NCI-H1417 (cell line): ENCODE measurements at places on chromosomes 5 and 9.
A peak's percentile ranks its signal among the peaks of the same experiment; 100 is the strongest.

DNA sequence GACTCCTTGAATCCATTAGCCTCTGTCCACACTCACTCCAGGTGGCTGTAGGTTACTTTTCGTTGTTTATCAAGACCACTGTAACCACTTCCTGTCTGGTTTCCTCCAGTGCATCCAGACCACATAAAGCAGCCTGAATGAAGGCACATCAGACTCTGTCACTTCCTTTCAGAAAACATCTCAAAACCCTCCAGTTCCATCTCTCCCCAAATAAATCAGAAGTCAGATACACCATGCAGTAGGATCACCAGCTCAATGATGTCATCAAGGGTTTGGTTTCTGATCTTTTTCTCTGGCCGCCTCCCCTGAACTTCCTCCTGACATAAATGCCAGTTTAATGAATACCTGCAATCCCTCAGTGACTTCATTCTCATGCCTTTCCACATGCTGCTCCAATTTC, 161.2 kb downstream of the ZNF462 start:
- DNase-seq: no peak

GRCh38 chr9:98323831-98324135, 68.3 kb upstream of the TBC1D2 start:
- DNase-seq: no peak

GRCh38 chr9:76090909-76091308, 200.4 kb downstream of the PCSK5 start:
- no peak for DNase-seq

DNA sequence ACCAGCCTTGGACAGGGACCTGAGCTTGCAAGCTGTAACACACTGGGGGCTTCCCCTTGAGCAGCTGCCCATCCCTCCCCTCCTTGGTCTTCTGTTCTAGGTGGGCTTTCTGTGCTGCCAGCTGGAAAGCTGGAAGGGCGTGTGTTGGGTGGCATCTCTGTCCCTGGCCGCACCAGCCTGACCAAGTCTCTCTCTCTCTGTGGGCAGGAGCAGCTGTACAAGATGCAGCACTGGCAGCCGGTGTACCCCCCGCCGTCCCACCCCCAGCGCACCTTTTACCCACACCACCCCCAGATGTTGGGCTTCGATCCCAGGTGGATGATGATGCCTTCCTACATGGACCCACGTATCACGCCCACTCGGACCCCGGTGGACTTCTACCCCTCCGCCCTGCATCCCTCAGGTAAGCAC, 32.1 kb upstream of the POMT1 start:
- DNase-seq: no peak

GRCh38 chr5:76104027-76104426, 20.8 kb downstream of the SV2C start:
- DNase-seq: no peak

DNA sequence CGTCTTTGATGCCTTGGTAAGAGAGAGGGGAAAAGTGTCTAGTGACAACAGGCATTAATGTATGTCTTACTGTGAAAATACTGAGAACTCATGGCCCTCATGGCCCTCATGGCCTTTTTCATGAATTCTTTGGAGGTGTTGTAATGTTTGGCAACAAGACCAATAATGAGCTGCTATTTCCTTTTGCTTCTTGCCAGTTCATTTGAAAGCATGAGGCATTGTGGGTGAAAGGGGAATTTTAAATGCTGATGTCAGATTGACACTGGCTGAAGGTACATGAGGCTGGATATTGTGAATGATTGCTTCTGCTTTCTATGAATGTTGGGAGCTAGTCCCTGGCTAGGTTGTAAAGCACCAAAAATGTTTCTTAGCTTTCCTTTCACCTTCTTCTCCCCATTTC, 79.2 kb downstream of the DOCK2 start:
- DNase-seq: no peak

DNA sequence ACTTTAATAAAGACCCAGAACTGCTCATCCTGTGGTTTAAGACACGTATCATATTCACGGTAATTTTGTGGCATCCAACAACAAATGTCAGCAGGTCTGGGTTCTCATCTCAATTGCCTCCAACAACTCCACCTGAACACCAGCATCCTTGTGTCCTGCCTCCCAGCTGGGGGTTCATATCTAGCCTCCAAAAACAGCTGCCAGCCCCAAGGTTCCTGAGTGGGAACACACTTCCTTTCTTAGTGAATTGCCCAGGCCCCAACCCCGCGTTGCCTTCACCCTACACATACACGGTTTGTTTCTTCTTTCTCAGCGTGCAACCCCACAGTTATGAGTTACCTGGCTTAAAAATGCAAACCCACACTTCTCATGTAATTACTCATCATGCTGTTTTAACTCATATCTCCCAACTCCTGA, 77.9 kb downstream of the SEMA4D start:
- DNase-seq: no peak

GRCh38 chr9:99726758-99727157, 94.9 kb upstream of the NR4A3 start:
- DNase-seq: peak; percentile 5

DNA sequence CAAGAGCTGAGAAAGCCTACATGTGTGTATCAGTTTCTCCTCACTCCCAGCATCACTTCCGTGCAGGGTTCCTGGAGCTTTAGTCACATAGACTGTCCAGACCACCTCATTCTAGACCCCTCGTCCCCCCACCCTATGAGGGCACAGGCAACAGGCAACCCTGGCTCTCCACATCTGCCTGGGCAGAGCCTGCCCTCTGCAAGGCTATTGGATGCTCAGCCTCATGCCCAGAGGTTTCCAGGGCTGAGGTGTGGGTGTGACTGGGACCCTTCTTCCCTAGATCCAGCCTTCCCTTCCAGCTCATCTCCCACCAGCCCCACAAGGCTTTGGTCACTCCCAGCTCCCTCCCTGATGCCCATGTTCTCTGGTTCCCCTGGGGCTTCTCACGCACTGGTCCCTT, 161.4 kb downstream of the PAX5 start:
- DNase-seq: no peak
